ENCODE measurements at places on chromosomes 7 and 10. TPM values are rescaled to one million over a fixed set of nuclear protein-coding genes. Genes with fewer than 3 reads are reported as not detected.

GTF2IRD2 gene
- total RNA-seq, result 3.5 TPM

GRCh38 chr10:76984559-76985443 is 652.8 kb downstream of the KCNMA1 start:
- peak; percentile 58 for DNase-seq

GBX1 gene
- total RNA-seq, result not detected

DNA sequence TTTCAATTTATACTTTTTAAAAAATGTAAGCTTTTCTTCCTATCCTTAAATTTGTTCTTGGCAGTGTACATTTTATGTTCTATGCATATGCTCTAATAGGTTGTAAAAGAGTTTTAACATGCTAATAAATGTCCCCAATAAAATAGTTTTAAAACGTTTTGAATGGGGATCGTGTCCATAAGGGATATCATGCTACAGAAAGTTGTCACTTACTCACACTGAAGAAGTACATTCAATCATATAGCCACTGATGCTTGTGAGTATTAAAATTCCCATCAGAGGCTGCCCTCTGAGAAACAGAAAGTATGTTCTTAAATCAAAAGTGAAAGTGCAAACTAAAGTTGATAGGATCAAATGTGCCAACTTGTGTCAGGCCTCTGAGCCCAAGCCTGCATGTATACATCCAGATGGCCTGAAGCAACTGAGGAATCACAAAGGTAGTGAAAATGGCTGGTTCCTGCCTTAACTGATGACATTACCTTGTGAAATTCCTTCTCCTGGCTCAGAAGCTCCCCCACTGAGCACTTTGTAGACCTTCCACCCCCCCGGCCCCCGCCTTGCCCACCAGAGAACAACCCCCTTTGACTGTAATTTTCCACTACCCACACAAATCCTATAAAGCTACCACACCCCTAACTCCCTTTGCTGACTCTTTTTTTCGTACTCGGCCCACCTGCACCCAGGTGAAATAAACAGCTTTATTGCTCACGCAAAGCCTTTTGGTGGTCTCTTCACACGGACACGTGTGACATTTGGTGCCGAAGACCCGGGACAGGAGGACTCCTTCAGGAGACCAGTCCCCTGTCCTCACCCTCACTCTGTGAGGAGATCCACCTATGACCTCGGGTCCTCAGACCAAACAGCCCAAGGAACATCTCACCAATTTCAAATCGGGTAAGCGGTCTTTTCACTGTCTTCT is 877 bp upstream of the NOD1 start:
- no peak for DNase-seq

- peak; percentile 44 for DNase-seq
These were observed 11.8 kb downstream of the NT5C3A start for GRCh38 chr7:33050535-33051318.

- no peak for DNase-seq
These were observed 134.5 kb downstream of the CPED1 start for GRCh38 chr7:121123032-121123431.

DNA sequence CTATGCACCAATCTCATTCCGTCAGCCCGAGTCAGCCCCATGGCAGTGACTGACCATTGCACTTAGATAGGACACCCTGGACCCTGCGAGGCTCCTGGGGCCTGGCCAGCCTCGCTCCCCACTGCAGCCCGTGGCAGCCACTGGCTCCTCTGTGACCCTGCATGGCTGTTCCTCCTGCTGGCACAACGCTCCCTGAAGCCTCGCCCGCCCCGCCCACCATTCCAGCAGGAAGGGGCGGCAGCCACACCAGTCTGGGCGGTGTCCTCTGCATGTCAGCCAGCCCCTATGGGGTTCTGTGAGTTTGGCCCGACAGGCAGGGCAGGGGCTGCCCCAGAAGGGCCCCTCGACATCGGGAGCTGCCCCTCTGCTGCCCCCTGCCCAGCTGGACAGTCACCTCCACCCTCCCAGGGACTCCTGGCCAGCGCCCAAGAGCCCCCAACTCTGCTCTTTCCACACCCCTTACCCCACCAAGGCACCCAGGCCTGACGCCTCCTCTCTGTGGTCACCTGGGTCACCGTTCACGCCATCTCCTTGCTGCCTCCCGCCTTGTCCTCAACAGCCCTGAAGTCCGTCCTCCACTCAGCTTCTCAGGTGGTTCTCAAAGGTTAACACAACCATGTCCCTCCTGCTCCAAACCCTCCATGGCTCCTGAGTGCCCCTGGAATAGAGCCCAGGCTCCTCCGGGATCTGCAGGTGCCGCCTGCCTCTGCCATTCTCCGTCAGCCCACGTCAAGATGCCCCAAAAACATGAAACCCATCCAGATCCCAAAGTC is 103.5 kb downstream of the MICALL2 start:
- no peak for DNase-seq

Data from HT1080 (cell line).